T-helper 2 cell (primary cell): ENCODE measurements at places on chromosomes 6 and 20.

GRCh38 chr6:4010048-4010447 is 68.9 kb downstream of the FAM217A start:
- no peak for DNase-seq

DNA sequence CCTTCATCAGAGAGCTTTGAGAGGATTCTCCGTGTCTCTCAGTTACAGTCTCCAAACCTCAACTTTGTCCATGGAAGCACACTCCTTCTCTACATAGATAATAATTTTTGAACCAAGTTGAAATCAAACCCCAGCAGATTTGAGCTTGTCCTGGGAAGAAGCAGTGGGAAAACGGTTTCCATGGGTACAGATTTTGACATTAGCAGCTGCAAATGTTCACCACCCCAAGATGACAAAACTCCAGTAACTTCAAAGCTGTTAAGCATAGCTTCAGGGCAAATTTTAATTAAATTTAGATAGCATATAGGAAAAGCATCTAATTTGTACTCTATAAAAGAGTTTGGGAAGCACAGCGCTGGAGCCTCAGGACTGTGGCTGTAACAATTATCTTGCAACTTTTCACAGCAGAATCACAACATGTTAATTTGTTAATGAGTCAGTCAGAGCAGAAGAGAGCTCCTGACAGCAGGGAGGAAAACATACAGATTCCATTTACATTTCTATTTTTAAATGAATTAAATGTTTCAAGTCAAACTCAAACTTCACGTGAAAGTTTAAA is 240.7 kb downstream of the BMP7 start:
- no peak for DNase-seq

DNA sequence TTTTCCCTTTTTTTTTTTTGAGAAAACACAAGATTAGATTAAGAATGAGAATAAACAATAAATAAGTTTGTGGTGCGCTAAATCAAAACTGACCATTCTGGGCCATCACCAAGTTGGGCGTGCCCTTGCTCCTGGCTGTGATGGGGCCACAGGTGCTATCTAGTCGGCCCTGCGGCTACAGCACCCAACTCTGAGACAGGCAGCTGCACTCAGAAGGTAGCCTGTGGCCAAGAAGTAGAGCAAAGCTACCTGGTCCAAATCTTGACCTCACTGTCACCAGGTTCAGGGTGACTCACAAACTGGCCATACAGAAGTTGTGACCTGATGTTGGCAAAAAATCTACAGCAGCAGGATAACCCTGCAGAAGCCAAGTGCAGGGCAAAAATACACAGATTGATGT is 3.4 kb downstream of the TXNDC5 start:
- DNase-seq: no peak

DNA sequence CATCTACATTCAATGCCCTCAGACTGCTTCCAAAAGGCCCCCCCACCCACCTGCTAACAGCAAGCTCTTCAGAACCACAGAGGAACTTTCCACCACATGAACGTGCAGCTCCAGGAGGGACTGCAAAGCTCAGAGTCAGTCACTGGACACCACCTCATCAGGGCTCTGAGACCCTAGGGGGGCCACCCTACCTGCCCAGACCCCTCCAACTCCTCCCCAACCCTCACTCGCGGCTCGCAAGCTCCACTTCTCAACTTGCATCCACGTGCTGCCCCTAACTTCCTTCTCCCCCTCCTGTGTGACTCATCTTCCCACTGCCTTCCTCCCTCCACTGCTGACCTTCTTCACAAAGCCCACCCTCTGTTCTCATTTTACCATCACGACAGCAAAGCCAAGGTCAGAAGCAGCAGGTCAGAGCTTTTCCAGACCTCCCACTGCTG is 6.5 kb downstream of the MBOAT1 start:
- DNase-seq: no peak

DNA sequence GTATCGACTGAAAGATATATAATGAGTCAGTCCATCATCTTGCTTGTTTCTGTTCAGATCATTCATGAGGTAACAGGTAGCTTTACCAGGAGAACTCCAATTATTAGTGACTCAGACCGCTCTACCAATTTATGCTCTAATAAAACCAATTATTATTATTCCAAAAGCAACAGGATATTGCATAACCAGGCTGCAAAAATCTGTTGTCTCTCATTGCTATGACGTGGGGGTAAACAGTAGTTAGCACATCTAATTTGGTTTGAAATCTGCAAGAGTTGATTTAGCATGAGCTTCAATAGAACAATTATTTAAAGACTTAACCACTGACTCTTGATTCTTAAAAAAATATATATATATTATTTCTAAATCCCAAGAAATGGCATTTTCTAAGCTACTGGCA is 90.9 kb upstream of the MAP7 start:
- no peak for DNase-seq

DNA sequence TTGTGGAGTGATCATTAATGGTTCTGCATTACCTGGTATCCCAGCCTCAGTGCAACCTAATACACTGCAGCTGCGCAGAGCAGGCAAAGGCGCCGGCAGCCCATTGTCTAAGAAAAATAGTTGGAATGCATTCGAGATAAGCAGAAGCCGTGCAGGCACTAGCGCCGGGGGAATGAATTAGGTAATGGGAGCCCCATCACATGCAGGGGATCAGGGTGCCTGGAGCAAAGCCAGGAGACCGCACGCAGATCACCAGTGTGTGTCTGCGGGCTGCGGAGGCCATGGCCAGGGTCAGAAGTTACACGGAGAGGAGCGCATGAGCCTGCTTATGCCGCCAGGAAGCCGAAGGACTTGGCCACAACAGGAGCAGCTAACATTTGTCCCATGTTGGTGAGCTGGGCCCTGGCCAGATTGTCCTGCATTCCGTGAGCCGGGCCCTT is 156.8 kb downstream of the DLL1 start:
- DNase-seq: no peak

- DNase-seq: no peak
These were observed 281.9 kb downstream of the UTRN start for GRCh38 chr6:144566868-144567615.

- DNase-seq: peak; percentile 51
These were observed 17.5 kb upstream of the FAM110A start for GRCh38 chr20:815914-816606.

- no peak for DNase-seq
These were observed 43.9 kb upstream of the NOL4L start for GRCh38 chr20:32628960-32629530.

DNA sequence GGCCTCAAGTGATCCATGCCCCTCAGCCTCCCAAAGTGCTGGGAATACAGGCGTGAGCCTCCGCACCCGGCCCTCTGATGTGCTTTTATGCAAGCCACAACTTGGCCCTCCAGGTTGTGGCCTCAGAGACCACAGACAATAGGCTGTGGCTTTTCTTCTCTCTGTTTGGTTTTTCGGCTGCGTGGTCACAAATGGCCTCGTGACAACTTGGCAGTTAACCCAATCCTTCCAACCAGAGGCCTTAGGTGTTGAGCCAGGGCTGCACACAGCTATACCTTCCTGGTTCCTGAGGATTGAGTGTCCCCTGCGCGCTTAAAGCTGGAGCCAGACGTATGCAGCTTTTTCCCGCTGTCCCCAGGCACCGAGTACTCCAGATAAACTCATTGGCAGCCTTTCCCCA is 6.3 kb upstream of the TGM3 start:
- DNase-seq: no peak

- DNase-seq: no peak
These were observed 887 bp upstream of the NSFL1C start for GRCh38 chr20:1467355-1468116.

- DNase-seq: no peak
These were observed 70.9 kb downstream of the OPN5 start for GRCh38 chr6:47852727-47853126.
